ENCODE measurements at places on chromosomes 3 and 15. TPM values are rescaled to one million over a fixed set of nuclear protein-coding genes. Genes with fewer than 3 reads are reported as not detected.
A peak's percentile ranks its signal among the peaks of the same experiment; 100 is the strongest.

GRCh38 chr3:98893740-98894139 lies 7.8 kb downstream of the DCBLD2 start:
- DNase-seq = peak; percentile 34

DNA sequence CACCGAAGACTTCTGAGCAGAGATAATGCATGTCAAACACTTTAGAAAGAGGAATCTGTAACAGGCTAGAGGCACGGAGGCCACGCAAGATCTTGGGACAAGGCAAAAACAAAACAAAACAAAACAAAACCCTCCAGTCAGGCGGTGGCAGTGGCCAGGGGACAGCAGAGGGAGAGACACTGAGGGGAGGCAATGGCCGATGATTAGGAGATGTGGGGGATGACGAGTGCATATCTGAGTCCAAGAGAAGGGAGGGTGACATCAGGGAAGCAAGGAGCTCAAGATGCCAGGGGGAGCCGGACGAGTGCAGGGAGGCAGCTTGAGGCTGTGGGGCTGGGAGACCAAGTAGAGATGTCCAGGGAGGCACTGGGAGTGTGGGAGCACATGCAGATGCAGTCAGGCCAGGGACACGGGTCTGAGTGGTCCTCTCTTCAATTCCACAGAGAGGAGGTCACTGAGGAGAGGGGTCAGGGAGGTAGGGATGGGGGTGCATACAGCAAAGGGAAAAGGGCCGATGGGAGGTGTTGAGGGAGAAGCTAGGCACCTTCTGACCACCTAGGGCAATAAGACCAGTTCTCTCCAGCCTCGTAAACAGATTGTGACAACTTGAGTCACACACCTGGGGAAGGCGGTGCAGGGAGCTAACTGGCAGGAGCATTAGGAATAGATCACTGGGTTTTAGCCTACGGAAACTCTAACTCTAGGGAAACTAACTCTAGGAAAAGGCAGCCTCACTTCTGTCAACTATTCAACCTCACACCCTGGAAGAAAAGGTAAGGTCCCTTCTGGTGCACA lies 29.6 kb downstream of the SLCO2A1 start:
- peak; percentile 44 for DNase-seq

GRCh38 chr15:70301396-70301795 lies 203.7 kb upstream of the TLE3 start:
- DNase-seq = no peak

MCF2L2 gene
- total RNA-seq = under 0.01 TPM

DNA sequence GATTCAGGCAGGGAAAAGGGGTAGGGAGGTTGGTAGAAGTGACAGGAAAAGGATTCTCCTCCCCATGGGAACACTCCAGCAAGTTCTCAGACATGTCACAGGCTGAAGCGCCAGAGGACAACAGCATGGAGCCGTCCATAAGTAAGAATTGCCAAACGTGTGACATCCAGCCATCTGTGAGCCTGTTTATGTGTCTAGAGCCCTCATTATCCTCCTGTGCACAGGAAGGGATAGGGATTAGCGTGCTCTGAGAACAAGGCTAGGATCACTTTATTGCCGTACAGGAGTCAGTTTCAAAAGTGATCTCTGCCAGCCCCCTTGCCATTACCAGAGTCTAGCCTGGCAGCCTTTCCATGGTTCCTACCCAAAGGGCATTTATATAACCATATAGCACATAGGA lies 549.5 kb downstream of the NTRK3 start:
- DNase-seq = no peak

Data from osteoblast (primary cell).